ENCODE measurements at places on chromosomes 7 and 10. TPM values are rescaled to one million over a fixed set of nuclear protein-coding genes. Genes with fewer than 3 reads are reported as not detected.

Gene SH2B2
- total RNA-seq: 11.8 TPM

Gene LIMK1
- total RNA-seq: 56.3 TPM

Gene PILRA
- 1.8 TPM for total RNA-seq

Gene LAMB1
- 32.0 TPM for total RNA-seq

Gene CALHM1
- total RNA-seq: not detected

Gene FEZF1
- 0.37 TPM for total RNA-seq

Gene FGFBP3
- total RNA-seq: 1.2 TPM

Gene DGKI
- 0.15 TPM for total RNA-seq

GRCh38 chr7:35797311-35797710 is 3.5 kb upstream of the SEPTIN7 start:
- DNase-seq: no peak

GRCh38 chr7:76196786-76197185 is 4.9 kb upstream of the SRRM3 start:
- no peak for DNase-seq

DNA sequence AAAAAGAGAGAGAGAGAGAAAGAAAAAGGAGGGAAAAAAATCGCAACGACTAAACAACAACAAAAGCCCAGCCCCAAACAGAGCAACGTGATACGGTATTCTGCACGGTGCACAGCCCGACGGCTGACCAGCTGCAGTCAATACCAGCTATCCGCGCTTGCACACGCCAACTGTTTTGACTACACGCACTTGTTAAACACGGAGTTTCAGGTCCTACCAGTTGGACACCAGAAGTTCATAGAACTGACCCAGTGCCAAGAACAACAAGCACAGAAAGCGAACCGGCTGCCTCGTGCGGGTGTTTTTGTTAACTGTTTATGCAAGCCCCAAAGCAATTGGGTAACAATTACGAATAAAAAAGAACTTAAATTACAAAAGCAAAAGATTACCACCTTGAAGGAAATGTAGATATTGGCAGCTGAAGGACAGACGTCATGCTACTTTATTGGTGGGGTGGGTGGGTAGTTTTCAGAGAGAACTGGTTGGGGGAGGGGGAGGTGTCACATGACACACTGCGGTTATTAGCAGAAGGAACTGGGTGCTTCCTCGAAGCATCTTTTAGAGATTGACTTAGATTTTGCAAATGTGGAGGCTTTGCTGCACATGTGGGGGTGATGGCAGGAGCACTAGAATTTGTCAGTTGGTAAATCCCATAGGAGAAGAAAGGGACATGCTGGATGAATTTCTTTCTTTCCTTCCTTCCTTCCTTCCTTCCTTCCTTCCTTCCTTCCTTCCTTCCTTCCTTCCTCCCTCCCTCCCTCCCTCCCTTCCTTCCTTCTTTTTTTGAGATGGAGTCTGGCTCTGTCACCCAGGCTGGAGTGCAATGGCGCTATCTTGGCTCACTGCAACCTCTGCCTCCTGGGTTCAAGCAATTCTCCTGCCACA is 110.6 kb upstream of the EFCAB10 start:
- DNase-seq: no peak

- no peak for DNase-seq
Observed at GRCh38 chr7:20906801-20907453, 120.2 kb upstream of the SP8 start.

DNA sequence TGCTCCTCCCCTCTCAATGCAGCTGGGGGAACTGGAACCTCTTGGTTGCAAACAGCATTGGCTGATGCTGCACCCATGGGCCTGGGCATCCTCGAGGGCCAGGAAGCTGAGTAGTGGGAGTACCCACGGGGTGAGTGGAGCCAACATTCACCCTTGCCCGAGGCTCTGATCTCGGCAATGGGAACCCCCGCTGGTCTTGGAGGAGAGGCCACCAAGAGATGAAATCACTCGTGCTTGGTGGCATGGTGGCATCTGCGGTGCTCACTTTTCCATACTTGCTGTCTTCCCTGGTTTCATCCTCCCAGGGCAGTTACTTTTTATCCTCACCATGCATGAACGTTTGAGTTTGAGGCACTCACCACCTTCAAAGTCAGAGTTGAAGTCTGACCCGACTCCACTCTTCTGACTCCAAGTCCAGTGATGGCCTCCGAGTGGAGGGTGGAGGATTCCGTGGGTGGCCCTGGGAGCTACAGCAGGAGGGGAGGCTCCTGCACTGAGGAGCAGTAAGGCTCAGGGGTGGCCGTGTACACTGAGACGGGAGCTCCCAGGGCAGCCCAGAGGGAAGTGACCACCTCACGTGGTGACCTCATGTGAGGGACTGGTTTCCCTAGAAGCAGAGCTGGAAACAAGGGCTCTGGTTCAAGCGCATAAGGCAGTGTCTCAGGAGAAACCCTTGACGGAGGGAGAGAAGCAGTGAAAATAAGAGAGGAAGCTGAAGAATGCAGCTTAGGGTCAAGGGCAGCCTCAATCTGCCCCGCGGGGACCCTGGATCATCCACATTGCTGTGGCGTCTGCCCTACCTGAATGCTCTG is 349.1 kb downstream of the TCERG1L start:
- DNase-seq: no peak

DNA sequence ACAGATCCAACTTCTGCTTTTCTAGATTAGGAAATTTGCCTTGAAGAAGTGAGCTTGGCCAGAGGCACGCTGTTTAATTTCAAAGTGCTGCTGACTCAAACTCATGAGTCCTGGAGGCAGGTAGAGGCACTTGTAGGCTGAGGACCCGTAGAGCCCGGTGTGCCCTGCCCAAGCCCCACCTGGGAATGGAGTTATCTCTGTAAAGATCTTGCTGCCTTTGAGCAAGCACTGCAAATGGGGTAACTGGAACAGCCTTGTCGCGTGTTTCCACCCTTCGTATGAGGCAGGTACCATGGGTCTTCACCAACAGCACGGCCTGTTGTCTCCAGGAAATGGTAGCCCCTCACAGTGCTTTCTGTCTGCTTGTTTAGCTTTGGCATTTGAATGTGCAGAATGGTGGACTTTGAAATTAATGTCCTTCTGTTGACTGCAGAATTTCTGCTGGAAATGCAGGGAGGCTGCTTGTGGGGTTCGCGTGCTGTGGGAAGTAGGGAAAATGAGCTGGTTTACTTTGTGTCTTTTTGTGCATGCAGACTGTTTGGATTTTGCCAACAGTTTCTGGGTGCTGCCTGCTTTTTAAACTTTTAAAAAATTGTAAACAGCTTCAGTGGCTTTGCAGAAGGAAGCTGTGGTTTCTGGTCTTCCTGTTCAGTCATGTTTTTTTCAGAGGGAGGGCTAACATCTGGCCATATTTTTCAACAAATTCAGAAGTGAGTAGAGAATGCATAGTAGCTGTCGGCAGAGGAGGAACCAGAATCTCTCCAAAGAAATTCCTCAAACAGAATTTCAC is 27.2 kb downstream of the CCM2 start:
- DNase-seq: no peak

- DNase-seq: no peak
Observed at GRCh38 chr10:75612904-75613684, 181.7 kb downstream of the LRMDA start.

GRCh38 chr10:91541481-91541880 is 91.4 kb downstream of the PPP1R3C start:
- DNase-seq: no peak

DNA sequence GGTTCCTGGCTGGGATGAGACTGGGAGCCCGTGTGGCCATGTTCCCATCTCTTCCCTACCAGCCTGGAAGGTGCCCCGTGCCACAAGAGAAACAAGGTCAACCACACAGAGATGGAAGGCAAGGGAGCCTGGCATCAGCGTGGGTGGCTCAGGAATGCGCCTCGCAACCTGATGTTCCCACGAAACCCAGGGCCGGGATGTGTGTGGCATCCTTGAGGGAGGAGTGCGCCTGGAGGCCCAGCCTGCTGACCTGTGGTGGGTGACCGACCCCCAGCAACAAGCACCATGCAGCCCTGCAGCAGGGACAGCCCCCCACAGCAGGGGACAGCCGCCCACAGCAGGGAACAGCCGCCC is 267.2 kb downstream of the ELFN1 start:
- no peak for DNase-seq

DNA sequence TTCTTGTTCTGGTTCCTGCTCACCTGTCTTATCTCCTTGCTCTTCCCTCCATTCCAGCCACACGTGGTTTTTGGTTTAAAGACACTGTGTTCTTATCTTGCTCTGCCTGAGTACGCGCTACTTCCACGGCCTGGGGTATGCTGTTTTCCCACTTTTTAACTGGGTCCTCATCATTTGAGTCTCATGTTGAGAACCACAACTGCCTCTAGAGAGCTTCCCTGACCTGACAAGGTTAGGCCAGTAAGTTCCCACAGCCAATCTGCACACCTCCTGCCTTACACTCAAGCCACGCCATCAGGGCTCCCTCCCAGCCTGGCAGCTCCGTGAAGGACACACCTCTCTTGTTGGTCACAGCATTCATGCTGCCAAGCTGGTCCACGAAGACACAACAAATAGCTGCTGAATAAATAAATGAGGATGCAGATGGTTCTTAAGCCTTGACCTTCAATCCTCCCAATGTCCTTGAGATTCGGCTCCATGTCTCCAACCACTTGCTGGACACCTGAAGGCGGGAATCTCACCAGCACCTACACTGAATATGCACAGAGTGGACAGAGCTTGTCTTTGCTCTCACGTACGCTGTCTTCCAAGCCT is 201.7 kb upstream of the KLF14 start:
- no peak for DNase-seq

GRCh38 chr10:97647556-97647955 is 7.1 kb downstream of the PI4K2A start:
- DNase-seq: no peak

- DNase-seq: no peak
Observed at GRCh38 chr10:58107506-58107905, 160.2 kb downstream of the IPMK start.

- DNase-seq: no peak
Observed at GRCh38 chr10:75428434-75429158, 2.8 kb upstream of the LRMDA start.

DNA sequence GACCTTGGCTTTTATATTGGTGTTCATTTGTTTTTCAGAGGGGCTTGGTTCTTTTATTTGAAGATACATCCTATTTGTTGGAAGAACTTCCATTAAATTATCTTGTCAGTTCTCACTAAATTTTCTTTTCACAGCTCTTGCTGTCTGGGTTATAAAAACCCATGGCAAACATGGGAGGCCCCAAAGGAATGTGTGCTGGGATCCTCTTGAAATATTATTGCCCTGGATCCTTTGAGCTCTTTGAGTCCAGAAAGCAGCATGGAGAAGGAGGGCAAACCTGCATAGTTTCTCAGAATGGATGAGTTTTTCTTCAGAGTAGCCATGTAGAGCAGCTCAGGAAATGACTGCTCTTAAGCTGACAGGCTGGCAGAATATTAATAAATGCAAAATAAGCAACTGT is 187.4 kb downstream of the CTTNBP2 start:
- DNase-seq: no peak

DNA sequence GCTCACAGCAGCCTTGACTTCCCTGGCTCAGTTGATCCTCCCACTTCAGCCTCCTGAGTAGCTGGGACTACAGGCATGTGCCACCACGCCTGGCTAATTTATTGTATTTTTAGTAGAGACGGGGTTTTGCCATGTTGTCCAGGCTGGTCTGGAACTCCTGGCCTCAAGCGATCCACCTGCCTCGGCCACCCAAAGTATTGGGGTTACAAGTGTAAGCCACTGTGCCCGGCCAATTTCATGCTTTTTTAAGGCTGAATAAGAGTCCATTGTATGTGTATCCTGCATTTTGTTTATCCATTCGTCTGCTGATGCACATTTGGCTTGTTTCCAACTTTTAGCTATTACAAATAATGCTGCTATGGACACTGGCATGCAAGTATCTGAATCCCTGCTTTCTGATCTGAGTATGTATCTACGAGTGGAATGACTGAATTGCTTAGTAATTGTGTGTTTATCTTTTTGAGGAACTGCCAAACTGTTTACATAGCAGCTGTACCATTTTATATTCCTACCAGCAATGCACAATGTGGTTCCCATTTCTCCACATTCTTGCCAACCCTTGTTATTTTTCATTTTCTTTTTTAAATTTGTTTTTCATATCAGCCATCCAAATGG is 37.3 kb upstream of the TPST1 start:
- no peak for DNase-seq

DNA sequence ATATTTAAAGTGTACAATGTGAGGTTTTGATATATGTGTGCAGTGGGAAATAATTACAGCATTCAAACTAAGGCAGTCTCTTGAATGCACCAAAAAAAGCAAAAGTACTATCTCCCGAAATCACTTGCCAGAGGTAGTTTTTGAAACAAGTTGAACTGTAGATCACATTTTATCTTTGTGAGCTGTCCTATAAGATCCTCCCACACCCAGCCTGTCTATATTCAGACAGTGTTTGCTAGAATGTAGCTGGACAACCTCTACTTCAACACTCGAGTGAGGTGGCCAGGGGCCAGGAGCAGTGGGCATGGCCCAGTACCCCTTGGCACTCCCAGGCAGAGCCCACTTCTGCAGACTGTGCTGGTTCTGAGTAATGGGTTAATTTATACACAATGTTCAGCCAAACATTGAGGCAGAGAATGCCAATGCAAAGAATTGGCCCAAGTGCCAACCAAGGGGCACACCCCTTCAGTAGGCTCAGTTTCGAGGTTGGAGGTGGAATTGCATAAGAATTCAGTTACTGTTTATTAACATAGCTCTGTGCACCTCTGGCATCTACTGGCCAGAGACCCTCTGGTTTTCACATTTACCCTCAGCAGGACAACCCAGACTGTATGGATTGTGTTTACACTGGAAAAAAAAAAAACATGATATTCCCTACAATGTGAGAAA is 70.5 kb downstream of the AHR start:
- no peak for DNase-seq

All from HCT116 (cell line).